Activated gamma-delta T cell treated with Interleukin-2 at 50 U/mL for 16 hours (primary cell): ENCODE measurements at places on chromosomes 2 and 18.
A peak's percentile ranks its signal among the peaks of the same experiment; 100 is the strongest.

- DNase-seq, result no peak
Observed at GRCh38 chr2:62531594-62531993, 25.6 kb upstream of the TMEM17 start.

DNA sequence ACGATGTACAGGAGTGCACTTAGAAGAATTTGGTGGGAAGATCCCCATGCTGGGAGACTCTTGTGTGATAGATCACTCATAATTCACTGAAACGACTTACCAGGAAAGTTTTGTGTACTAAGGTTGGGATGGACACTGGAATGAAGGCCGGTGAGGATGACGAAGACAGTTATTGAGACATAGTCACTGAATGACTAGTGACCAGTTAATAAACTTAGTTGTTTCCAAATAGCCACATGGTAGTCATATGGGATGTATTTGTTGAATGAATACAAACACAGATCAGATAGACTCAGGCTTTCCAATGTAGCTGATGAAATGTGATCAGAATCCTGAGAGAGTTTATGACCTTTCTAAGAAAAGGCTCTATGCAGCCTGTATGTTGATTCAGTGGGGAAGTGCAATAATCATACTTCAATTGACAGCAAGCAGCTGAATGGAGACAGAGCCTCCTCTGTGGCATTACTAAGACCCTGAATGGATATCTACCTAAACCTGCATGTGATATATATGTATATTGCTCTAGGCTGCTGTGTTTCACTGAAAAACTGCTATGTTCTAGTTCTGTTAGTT, 20.4 kb downstream of the GDF7 start:
- no peak for DNase-seq

DNA sequence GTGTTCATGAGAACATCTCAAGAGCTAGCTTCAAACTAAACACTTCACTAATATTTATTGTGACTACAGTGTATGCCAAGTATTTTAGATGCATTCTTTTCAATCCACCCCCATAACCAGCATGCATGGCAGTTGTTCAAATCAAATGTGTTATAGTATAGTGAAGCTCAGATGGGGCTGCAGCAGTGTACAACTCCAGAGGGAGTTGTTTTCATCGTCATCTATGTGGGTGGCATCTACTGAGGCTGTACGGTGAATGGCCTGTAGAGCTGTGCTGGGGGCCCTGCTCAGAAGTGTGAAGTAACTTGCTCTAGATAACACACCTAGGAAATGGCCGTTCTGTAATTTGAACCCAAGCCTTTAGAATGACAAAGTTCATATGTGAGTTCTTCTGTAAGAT, 71.8 kb upstream of the LRATD1 start:
- DNase-seq, result no peak

GRCh38 chr2:53170466-53170865, 597.1 kb upstream of the CHAC2 start:
- DNase-seq, result no peak

GRCh38 chr2:205687641-205687956, 5.3 kb downstream of the NRP2 start:
- no peak for DNase-seq

DNA sequence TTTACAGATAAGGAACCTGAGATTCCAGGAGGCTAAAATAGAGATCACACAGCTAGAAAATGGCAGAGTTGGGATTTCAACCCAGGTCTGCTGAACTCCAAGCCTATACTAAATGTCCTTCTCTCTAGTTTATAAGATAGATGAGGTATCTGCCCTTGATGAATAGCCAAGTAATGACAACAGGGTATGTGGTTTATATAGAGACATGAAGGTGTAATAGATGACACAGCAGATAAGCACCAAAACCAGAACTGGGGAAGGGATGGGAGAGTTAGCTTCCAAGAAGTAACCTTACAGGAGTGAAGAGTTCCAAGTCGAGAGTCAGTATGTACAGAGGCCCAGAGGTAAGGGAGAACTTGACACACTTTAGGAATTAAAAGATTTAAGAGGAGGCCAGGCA, 104.7 kb upstream of the UBXN4 start:
- no peak for DNase-seq

DNA sequence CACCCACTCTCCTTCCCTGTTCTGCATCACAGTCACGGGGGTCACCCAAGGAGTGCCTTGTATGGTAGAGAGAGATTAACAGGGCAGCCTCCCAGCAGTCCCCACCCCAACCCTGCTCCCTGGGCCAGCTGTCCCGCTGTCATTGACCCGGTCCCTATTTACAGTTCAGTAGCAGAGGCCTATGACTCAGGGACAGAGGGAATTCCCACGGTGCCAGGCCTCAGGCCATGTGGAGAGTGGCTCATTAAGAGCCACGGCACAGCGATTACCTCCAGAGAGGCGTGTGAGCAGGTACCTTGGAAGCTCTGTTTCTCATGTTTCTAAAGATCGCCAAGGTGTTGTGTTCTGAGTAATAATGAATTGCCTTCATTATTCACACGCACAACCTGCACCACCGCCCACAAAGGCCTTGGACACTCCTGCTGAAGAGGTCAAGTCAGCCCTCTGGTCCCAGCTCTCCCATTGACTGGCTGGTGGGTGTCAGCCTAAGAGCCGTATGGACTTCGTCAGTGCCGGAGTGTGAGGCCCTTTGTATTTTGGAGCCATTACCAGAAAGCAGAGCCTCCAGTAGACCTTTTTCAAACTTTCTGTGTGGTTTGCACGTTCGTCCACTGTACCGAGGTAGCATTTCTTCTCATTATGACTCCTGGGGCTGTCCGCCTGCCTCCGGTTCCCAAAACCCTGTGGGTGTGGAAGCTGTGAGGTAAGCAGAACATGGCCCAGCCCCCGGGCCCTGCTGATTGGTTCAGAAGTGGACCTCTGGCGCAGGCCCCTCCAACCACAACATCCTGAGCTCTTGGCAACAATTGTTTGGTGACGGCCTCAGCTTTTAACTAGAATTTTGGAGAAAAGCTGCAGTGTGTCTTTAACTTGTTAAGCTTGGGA, 47.0 kb downstream of the SERTAD2 start:
- DNase-seq, result peak; percentile 77

GRCh38 chr2:100820523-100821254, 750 bp downstream of the NPAS2 start:
- DNase-seq, result no peak

GRCh38 chr2:9060819-9061218, 57.3 kb upstream of the MBOAT2 start:
- DNase-seq, result no peak
